ENCODE measurements at places on chromosomes 2 and 18.
A peak's percentile ranks its signal among the peaks of the same experiment; 100 is the strongest.

DNA sequence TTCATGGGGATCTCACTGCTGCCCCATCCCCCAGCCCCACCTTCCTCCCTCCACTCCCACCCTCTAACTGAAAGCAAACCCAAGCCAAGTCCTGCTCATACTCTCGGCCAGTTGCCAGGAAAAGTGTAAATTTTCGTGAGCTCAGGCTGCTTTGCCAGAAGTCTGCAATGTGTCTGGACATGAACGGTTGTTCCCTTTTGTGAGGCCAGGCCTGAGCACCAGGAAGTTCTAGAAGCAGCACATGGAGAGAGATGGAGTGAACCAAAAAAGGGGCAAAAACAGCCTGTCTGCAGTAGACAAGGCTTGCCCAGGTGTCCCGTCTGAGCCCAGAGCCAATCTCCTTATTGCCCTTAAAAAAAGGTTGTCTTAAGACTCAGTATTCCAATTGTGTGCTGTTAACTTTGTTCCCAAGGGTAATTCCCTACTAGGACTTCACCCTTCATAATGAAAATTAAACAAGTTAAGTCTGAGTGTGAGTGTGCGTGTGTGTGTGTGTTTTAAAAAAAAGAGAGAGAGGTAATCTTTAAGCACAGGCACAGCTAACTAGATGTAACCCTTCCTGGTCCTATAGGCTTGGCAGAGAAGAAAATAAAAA is 247.1 kb downstream of the BCL11A start:
- DNase-seq = no peak

DNA sequence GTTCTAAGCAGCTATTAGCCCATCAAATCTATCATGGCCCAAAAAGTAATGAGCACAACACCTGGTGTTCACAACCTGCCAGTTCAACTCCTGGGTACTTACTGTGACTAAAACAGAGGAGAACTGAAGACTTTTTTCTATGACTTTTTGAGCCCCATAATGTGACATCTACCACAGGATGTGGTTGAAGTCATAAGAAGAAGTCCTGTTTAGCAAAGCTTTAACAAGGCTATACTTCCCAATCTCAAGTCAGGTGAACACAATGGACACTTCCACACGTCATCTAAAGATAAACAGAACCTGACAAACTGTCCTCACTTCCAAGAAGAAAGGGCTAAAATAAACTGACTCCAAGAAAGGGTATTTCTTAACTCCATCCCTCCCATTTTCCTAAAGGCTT is 138.8 kb downstream of the ATAD2B start:
- no peak for DNase-seq

GRCh38 chr2:7813541-7814292 is 868.1 kb upstream of the ID2 start:
- DNase-seq = no peak

GRCh38 chr18:71598374-71598773 is 945.8 kb downstream of the CBLN2 start:
- peak; percentile 31 for DNase-seq

- no peak for DNase-seq
Measured at GRCh38 chr2:222194669-222195068, 104.1 kb downstream of the PAX3 start.

DNA sequence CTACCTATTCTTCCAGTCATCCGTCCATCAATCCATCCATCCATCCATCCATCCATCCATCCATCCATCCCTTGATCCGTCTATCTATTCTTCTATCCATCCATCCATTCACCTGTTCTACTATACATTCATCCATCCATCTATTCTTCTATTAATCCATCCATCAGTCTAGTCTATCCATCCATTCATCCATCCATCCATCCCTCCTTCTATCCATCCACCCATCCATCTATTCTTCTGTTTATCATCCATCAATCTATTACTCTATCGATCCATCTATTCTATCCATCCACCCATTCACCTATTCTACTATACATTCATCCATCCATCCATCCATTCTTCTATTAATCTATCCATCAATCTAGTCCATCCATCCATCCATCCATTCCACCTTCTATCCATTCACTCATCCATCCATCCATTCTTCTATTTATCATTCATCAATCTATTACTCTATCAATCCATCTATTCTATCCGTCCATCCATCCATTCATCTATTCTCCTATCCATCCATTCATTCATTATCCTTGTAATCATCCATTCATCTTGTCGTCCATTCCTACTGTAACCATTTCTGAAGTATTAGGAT is 110.4 kb upstream of the ZNF516 start:
- DNase-seq = no peak

GRCh38 chr2:128379021-128380015 is 60.6 kb upstream of the HS6ST1 start:
- DNase-seq = peak; percentile 90

DNA sequence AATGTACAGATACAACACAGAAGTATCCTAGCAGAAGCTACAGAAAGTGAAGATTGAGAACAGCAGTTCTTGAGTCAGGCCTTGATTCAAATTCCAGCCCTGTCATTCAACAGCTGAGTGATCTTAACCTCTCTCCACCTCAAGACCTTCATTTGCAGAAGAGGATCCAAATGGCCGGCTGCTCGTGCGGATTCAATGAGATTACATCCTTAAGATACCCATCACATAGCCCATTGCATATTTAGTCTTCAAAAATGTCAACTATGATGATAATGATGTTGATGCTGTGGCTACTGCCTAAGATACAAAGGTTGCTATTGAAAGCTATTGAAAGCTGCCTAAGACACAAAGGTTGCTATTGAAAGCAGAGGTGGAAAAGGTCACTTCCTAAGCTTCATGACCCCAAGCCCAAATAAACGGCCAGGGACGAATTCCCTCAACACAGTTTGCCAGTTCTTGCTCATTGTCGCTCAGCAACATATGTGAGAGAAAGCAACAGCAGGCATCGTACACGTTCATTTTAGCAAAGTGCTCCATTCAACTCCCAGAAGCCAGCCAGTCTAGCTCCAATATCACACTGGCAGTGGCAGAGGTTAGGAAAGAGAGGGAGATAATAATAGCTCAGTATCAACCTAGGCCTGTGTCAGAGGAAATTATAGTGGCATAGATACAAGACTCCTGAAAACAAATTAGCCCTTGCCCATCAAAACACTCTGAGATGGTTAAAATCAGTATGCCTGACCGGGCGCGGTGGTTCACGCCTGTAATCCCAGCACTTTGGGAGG is 36.1 kb downstream of the MRPL35 start:
- no peak for DNase-seq

GRCh38 chr2:43059183-43059897 is 167.1 kb downstream of the ZFP36L2 start:
- DNase-seq = peak; percentile 99

DNA sequence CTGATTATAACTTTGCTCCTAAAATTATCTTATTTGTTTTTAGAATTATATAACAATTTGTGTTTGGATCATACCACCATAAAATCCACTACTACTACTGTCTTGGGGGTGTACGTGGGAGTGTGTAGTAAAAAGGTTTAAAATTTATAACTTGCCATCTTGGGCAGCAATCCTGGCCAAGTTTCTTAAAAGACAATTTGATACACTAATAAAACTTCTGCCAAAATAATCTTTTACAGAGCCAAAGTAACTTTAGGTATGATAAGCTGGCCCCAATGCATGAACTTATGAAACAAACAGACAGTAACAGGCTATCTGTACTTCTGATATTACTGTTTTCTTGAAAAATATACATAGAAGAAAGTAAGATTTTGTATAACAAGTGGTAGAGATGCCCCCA is 11.3 kb upstream of the UBE2E3 start:
- DNase-seq = no peak

DNA sequence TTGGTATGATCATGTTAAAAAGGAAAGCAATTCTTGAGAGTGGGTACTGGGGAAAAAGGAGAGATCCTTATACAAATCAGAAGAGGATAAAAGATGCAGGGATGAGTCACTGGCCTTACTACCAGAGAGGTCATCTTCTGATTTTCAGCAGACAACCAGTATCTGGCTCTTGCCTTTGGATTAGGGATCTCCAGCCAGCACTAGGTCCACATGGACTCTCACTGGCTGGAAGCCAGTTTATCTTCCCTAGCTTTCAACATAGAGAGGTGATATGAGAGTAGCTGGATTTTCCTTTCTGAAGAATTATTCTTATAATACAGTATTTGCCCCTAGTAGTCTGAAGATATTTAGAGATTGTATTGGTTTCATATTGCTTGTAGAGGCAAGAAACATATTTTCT is 30.2 kb downstream of the CERKL start:
- no peak for DNase-seq

GRCh38 chr2:58521803-58522554 is 280.9 kb upstream of the FANCL start:
- no peak for DNase-seq
